HL-60 (cell line): ENCODE measurements at places on chromosomes 1 and 21.

DNA sequence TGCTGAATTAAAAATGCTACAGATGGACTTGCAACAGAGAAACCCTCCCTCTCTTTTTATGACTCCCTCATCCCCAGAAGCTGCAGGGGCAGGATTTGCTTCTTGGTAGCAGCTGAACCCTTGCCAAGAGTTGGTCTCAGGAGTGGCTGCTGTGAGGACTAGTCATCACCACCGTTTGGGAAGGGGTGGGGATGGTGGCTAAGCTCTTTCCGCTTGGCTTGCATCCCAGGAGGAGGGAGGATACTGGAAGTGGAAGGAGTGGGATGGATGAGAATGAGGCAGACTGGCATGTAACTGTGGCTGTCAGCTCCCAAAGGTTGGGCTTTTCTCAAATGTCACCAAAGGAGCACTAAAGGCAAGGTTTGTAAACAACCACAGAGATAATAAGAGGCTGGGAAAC, 50.8 kb upstream of the COL24A1 start:
- no peak for DNase-seq

- no peak for DNase-seq
These were observed 87.9 kb downstream of the SUSD4 start for GRCh38 chr1:223276029-223276428.

DNA sequence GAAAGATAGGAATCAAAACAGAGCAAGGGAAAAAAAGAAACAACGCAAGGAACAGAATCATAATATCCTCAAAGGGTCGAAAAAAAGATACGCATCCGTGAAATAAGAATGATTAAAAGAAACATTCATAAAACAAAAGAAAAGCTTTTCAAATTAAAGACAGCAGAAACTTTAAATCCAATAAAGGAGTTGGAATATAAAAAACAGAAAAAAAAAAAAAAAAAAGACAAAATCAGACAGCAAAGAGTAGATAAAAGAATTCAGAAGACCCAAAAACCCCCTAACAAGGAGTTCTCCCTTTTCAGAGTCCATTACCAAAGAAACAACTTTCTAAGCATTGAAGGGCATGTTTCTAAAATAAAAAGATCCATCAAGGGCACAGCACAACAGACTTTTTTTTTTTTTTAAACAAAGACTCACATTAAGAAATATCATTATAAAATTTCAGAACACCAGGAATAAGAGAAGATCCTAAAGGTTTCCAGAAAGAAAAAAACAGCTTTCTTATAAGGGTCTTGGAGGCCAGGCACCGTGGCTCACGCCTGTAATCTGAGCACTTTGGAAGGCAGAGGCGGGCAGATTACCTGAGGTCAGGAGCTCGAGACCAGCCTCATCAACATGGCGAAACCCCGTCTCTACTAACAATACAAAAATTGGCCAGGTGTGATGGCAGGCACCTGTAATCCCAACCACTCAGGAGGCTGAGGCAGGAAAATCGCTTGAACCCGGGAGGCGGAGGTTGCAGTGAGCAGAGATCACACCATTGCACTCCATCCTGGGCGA, 44.7 kb downstream of the ENAH start:
- DNase-seq, result no peak

GRCh38 chr1:24383381-24383940, 30.1 kb downstream of the STPG1 start:
- DNase-seq, result no peak

GRCh38 chr1:176950736-176951324, 213.7 kb downstream of the ASTN1 start:
- no peak for DNase-seq

DNA sequence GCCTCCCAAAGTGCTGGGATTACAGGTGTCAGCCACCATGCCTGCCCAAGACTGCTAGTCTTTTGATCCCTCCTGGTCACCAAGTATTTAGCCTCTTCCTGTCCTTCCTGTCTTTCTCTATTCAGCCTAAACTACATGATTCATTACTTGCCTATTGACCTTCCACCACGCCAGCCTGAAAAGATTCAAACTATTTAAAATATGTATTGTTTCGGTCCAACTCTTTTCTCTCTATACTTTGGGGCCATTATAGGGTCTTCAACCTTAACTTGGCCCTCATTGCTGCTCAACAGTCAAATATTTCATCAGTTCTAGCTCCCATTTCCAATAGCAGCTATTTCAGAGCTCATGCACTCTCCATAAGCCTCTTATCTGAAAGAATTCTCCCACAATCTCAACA, 153.0 kb downstream of the TNFSF18 start:
- no peak for DNase-seq

DNA sequence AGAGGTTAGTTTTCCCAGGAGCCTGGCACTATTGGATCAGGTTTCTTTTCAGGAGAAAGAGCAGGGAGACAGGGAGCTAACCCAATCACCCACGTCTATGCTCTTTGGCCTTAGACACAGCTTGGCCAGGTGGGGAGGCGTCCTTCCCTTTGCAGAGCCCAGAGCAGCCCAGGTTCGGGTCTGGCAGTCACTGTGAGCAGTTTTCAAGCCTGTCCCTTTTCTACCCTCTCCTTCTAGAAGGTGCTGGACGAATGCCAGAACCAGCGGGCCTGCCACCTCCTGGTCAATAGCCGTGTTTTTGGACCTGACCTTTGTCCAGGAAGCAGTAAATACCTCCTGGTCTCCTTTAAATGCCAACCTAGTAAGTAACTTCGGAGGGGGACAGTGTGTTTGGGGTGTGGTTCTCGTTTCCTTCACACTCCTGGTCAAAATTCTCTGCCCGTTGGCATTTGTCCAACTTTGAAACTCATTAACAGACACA, 44.9 kb downstream of the EVA1C start:
- no peak for DNase-seq

DNA sequence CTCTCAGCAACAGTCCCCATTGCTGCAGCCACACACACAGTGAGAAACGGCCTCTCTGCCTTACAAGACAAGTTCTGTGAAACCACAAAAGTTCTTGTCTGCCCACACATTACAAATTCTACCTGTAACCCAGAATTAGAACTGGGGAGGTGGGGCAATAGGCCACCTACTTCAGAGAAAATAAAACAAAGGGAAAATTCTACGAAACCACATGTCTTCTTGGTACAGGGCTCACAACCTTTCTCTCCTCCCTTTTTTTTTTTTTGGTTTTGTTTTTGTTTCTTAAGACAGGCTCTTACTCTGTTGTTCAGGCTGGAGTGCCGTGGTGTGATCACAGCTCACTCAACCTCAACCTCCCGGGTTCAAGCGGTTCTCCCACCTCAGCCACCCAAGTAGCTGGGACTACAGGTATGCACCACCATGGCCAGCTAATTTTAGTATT, 30.2 kb downstream of the LPAR3 start:
- no peak for DNase-seq

GRCh38 chr1:210446479-210446878, 117.8 kb downstream of the HHAT start:
- no peak for DNase-seq

- DNase-seq, result no peak
These were observed 249.2 kb upstream of the TPTE start for GRCh38 chr21:10272216-10272615.

GRCh38 chr1:119682141-119682540, 29.6 kb upstream of the PHGDH start:
- DNase-seq, result no peak

DNA sequence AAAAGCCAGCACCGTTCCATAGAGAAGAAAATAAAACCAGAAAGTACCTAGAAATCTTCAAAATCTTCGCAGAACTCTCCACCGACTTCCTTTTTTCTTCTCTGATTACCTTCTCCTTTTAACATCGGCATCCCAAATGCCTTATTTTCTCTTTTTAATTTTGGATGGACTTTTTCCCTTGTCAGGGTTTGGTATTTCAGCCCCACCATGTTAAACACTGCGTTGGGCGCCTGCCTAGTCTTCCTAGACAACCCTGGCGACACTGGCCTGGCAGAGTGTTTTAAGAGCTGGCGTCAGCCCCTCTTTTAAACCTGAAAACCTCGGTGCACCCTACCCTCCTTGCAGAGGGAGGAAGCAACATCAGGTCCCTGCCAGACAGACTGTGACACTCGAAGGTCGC, 66.0 kb upstream of the EFHD2 start:
- no peak for DNase-seq
